CD8-positive, alpha-beta memory T cell (primary cell): ENCODE measurements at places on chromosomes 4 and X. TPM values are rescaled to one million over a fixed set of nuclear protein-coding genes. Genes with fewer than 3 reads are reported as not detected.
A peak's percentile ranks its signal among the peaks of the same experiment; 100 is the strongest.

The GUCY1A1 gene
- polyA plus RNA-seq = not detected

GRCh38 chrX:53234484-53234883 lies 9.5 kb upstream of the KDM5C start:
- DNase-seq = no peak

The LSM6 gene
- 67.5 TPM for polyA plus RNA-seq

DNA sequence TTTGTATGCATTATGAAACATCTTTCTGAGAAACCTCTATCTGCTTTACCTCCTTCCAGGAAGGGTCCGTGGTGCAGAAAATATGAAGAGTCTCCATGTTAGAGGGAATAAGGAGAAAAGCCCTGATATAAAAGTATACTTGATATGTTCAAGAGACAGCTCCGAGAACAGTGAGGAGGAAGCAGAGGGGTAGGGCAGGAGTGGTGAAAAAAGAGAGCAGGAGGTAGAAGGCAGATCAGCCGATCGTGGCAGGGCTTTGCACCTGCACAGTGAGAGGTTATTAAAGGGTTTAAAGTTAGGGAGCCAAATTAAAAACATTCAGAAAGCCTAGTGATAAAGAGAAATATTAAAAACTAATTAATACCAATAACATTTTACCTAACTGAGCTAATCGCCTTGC lies 419.7 kb downstream of the FAT4 start:
- no peak for DNase-seq

GRCh38 chr4:150493851-150494250 lies 88.1 kb upstream of the MAB21L2 start:
- DNase-seq = no peak

GRCh38 chr4:104492183-104492771 lies 2.4 kb downstream of the CXXC4 start:
- DNase-seq = no peak

GRCh38 chr4:79338148-79338547 lies 12.3 kb upstream of the NAA11 start:
- no peak for DNase-seq

DNA sequence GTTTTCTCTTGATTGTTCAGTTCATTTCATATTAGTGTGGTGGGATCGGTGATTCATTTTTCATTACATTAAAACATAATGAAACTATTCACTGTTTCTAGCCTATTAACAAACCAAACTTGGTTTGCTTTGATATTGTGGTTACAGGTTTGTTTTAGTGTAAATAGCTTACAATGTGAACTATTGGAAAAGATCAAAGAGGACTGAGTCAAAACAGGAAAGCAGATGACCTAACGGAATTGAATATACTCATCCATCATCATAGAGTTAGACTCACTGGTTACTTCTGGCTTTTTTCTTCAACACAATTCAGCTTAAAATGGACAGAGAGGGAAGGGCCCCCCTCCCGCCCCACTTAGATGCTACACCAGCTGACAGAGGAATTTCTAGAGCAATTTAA lies 616.2 kb upstream of the AADAT start:
- no peak for DNase-seq

GRCh38 chrX:110512341-110512740 lies 153.7 kb downstream of the RTL9 start:
- DNase-seq = no peak

DNA sequence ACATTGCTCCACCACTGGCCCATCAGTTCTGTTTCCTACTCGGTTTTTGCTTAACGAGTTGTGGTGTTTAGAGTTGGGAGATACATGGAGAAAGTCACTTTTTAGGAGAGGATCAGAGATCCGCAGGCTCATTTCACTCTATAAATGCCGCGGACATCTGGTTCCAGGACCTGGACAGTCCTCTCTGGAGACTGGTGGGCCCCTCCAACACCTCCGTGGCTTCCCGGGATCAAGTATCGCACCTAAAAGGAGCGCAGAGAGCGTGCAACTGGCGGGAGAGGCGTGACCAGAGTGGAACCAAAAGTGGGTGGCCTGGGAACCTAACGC lies 9.9 kb upstream of the CLTRN start:
- DNase-seq = no peak

GRCh38 chr4:165199286-165199685 lies 8.1 kb upstream of the KLHL2 start:
- DNase-seq = no peak

The ESX1 gene
- not detected for polyA plus RNA-seq

The POU3F4 gene
- polyA plus RNA-seq = not detected

DNA sequence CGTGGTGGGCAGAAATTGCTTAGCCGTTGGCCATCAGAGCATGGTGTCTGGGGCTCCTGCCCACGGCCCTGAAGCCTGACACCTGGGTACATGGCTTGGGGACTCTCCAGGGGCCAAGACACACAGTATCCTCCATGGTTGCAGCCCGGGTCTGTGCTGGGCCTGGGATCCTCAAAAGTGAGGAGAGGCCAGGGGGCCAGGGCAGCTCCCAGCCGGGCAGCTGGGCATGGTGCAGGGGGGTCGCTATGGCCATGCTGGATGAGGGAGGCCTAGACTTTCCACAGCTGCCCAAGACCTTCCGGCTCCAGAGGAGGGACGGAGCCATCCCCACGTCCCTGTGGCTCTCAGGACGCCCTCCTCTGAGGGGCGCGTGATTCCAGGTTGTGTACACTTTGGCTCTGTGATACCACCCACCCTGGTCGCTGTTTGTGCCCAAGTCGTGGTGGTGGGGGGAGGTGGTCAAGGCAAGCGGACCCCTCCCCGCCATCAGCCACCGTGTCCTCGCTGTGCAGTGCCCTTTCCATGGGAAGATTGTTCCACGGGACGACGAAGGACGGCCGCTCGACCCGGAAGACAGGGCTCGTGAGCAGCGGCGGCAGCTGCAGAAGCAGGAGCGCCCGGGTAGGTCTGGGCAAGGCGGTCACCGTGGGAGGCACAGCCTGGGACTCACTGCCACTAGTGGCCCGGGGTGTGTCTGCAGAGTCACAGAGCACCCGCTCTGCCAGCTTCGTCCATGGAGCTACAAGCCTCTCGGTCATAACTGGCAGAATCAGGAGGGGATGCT lies 25.7 kb downstream of the NKX1-1 start:
- DNase-seq = no peak

DNA sequence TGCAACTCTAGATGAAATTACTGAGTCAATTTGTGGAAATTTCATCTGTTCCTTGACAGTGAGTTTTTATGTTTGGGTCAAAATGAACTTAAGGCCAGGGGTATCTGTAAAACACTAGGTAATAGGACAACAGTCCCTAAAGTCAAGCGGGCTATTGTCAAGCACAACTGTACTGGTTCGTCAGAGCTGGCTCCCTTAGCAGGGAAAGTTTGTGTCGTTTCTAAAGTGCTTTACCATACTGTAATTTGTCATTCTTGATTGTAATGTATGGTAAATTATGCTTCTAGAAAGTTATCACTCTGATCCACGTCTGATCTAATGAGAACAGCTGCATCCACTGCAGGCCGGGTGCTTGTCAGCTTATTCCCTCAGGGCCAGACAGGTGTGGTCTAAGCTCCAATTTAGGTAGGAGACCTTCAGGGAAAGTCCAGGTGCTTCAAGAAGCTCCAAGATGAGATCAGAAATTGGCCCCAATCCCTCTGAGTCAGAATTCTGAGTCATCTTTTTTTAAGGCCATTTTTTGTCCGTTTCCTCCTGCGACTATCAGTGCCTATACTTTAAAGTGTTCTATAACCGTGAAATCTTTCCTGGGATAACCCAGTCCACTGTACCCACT lies 92.2 kb downstream of the PALLD start:
- DNase-seq = no peak

DNA sequence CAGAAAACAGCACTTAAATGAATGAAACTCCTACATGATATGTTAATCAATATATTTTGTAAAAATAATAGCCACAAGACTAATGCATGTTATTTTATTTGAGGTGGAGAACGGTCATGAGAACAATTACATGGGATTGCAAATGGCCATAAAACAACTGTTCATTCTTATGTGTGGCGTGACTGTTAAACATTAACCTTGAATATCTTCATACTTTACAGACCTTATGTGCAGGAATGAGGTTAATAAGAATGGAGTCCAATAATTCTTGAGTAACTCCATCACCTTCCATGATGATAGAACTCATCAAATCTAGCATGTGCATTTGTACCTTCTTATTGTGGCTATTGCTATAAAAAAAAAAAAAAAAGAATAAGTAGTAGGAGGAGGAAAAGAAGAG lies 55.3 kb downstream of the PDS5A start:
- DNase-seq = no peak

GRCh38 chrX:15349046-15349445 lies 13.7 kb upstream of the PIGA start:
- peak; percentile 3 for DNase-seq

DNA sequence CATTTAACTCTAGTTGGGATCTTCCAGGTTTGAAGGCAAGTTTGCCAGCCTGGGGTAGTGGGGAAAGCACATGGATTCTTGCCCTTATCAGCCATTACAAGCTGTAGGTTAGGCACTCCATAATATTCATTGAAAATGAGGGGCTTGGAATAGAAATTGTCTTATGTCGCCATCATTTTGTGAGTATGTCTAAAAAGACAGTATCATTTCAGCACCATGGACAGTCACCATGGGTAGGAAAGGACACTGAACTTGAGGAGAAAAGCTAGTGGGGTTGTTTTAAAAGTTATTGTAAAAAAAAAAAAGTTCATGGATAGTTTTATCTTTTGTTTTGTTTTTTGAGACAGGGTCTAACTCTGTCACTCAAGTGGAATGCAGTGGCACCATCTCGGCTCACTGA lies 356.1 kb downstream of the HNRNPD start:
- DNase-seq = no peak

The SCD5 gene
- 2.6 TPM for polyA plus RNA-seq

The PHOX2B gene
- polyA plus RNA-seq = not detected

- DNase-seq = no peak
These were observed 194.7 kb downstream of the STIM2 start for GRCh38 chr4:27055221-27055760.

The NPY2R gene
- polyA plus RNA-seq = not detected

DNA sequence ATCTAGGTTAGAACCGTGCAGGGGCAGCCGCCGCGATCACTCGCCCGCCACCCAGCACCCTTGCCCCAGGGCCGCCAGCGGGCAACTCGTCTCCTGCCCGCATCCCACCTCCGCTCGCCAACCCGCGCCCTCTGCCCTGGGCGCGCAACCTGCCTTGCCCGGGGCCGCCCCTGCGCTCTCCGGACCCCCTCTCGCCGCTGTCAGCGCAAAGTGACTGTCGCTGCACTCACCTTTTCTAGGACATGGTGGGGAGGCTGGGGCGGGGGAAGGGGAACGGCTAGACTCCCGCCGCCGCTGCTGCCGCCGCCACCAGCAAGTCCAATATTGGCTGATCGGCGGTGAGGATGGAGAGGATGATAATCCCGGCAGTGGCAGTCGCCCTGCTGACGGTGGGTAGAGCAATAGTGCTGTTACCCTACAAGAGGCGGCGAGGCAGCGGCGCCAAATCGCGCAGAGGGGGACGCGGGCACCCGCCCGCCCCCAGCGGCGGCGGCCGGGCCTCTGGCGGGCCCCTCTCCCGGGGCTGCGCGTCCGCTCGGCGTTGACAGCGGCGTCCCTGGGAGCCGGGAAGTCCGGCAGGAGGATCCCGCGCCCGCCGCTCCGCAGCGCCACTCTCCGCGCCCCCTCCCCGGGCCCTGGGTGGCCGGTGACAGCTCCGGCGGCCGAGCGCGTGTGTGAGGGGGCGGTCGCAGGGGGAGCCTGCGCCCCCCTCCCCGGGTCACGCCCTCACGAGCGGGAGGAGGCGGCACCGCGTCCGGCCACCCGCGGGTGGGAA lies 2.3 kb upstream of the NR3C2 start:
- DNase-seq = peak; percentile 75

- DNase-seq = no peak
These were observed 369.4 kb upstream of the NDST3 start for GRCh38 chr4:117664706-117665444.

The GLUD2 gene
- 0.20 TPM for polyA plus RNA-seq

The STPG2 gene
- polyA plus RNA-seq = not detected

The AFF2 gene
- polyA plus RNA-seq = not detected

The GSTCD gene
- 3.2 TPM for polyA plus RNA-seq

The RPA4 gene
- polyA plus RNA-seq = not detected

- DNase-seq = no peak
These were observed 33.4 kb upstream of the SRD5A3 start for GRCh38 chr4:55312489-55313101.

The TRPC5OS gene
- not detected for polyA plus RNA-seq

GRCh38 chr4:169079942-169080827 lies 70.1 kb upstream of the CBR4 start:
- DNase-seq = no peak

DNA sequence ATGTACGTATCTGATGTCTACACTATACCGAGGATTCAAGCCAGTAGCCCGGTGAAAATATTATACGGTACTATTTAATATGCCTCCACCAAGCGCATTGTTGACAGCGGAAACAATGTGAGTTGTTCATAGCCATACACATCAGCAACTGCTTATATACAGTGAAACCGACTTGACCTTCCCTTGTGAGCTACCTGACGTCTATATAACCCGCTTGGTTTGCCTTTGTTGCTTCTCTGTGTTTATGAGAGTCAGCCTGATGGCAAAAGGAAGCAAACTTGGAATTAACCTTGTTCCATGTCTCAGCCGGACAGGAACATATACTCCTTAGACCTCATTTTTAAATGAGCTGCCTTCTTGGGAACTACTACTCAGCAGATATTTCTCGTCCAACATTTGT lies 211.8 kb downstream of the DCTD start:
- no peak for DNase-seq

The KLF3 gene
- polyA plus RNA-seq = 72.9 TPM

The P2RY4 gene
- polyA plus RNA-seq = not detected

The SMIM10 gene
- polyA plus RNA-seq = 0.36 TPM
